ENCODE measurements at places on chromosomes 6 and 20.

- no peak for DNase-seq
Observed at GRCh38 chr20:63409066-63409833, 48.1 kb upstream of the CHRNA4 start.

- no peak for DNase-seq
Observed at GRCh38 chr6:52534966-52535390, 41.9 kb downstream of the TRAM2 start.

DNA sequence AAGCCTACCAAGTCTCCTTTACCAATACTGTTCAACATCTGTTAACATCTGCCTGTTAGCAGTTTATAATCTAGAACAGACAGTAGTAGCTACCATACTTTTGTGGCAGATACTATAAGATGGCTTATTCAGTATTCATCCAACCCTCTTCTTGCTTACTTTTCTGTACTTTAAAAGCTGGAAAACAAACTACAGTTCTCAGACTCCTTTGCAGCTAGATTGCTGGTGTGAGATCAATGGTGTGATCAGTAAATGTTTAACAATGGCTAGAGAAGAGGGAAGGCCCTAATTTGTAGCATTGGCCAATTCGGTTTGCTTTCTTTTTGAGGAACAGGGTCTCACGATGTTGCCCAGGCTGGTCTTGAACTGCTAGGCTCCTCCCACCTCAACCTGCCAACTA, 3.5 kb upstream of the REV3L start:
- DNase-seq: no peak

- no peak for DNase-seq
Observed at GRCh38 chr6:30071081-30071818, 4.3 kb downstream of the PPP1R11 start.

GRCh38 chr6:131924881-131925474, 26.2 kb downstream of the CCN2 start:
- DNase-seq: no peak

DNA sequence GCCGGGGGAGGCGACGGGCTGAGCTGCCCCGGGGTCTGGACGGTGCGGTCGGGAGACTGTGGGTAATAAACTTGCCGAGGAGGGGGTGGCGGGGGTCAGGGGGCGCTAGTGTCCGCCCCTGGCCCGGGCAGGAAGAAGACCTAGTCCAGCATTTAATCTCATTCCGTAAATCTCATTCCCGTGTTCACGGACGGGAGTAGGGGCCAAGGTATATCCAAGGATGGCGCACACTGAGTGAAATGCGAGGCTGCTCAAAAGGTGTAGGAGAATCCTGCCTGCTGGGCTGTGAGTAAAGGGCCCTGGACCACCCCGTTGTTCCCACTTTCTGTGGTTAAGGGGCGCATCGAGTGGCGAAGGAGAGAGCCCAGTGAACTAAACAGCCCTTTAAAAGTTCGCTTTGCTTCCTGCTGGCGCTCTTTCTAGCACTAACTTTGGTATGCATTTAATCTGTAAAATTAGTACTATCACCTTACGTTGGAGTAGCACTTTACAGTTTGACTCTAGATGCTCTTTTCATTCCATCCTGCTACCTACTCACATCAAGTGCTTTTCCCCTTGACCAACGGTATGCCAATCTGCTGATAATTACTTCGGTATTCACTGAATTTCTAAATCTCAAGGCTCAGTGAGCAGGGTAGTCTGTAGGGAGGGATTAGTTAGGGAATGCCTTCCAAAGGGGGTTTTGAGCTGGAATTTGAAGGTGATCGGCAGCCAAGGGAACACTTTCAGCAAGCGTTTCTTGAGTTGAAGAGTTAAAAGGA, 730 bp downstream of the PARD6B start:
- peak; percentile 43 for DNase-seq

DNA sequence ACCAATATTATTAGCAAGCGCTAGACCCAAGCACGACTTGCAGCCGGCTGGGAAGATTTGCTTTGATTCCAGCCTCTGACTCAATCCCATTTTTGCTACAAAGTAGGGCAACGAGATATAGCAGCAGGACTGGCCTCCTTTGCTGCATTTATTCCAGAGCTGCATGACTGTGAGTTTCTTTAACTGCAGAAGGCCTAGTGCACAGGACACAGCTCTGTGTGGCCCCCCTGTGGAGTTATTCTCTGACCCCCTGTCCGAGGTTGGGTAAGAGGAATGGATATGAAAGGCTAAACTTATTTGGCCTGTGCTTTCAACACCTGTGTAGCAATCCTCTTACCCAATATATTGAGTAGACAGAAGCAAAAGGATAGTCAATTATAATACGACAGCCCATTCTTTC, 133.3 kb upstream of the SPTLC3 start:
- DNase-seq: no peak

- no peak for DNase-seq
Observed at GRCh38 chr6:53058388-53059195, 6.6 kb upstream of the FBXO9 start.
